HS-5 (cell line): ENCODE measurements at places on chromosomes 13 and 19.

- DNase-seq = no peak
Measured at GRCh38 chr19:48628486-48629296, 8.5 kb downstream of the DBP start.

DNA sequence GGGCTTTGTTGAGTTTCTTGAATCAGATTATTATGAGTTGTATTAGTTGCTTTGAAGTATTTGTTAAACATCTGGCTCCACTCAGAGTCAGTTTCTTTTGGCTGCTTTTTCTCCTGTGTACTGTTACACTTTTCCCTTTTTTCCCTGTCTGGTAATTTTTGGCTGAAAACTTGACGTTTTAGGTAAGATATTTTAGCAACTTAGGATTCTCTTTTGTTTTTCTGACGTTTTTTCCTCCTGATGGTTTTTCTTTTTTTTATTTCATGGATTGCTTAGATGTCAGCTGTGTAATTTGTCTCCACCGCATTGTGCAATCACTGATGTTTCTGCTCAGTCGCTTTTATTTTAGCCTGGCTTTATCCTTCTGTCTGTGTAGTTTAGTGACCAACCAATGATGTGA lies 20.7 kb downstream of the RFC3 start:
- DNase-seq = no peak

DNA sequence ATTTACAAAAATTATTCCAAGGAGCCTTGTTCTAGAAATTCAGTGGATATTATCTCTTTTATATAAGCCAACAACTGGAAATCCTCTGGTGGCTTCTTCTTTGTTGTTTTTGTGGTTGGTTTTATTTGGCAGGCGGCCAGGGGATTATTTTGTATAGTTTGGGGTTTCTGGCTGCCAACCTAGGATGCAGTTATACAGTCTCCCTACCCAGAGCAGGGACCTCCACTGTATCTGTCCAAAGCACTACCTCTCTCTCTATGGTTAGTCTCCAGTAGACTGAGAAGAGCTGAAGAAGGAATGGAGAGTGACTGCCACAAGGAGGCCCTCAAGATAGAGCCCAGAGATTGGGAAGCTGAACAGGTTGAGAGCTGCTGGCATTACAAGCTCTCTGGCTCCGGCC lies 80.2 kb downstream of the ZAR1L start:
- DNase-seq = no peak

GRCh38 chr19:47274891-47275761 lies 441 bp downstream of the INAFM1 start:
- DNase-seq = no peak

GRCh38 chr13:93750676-93751075 lies 524.1 kb downstream of the GPC6 start:
- no peak for DNase-seq
